OCI-M1 (cell line): ENCODE measurements at places on chromosomes 2 and 18.
A peak's percentile ranks its signal among the peaks of the same experiment; 100 is the strongest.

GRCh38 chr2:43169987-43170386, 56.4 kb downstream of the ZFP36L2 start:
- peak; percentile 88 for DNase-seq

DNA sequence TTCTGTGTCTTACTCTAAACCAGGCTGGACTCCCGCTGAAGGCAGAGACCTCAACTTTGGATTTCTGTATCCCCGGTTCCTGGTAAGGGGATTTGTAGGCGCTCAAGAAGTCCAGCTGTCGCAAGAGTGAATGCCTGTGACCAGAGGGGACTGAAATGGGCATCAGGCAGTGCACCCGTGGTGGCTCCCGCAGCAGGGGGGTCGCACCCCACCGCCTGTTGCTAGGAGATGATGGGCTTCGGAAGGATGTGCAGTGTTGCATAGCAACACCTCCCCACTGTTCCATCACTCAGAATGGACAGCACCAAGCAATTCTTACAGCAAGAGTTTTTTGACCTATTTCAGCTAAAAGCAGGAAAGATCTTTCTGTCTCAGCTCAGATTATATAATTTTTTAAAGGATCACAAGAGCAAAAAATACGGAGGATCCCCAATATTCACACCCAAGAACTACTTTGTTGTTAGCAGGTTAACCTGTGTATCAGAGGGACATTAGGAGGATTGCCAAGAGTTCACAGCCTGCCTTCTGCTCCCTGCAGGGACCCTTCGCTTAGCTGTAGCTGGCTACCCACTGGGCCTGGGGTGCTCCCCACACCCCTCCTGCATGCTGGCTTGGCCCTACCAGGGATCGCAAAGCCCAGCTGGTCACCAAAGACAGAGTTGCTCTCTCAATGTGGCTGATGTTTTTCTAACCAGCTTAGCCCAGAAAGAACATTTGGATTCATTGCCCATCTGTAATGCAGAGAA, 63.8 kb downstream of the SOWAHC start:
- no peak for DNase-seq

GRCh38 chr2:181977661-181978350, 7.8 kb upstream of the PPP1R1C start:
- DNase-seq: no peak

DNA sequence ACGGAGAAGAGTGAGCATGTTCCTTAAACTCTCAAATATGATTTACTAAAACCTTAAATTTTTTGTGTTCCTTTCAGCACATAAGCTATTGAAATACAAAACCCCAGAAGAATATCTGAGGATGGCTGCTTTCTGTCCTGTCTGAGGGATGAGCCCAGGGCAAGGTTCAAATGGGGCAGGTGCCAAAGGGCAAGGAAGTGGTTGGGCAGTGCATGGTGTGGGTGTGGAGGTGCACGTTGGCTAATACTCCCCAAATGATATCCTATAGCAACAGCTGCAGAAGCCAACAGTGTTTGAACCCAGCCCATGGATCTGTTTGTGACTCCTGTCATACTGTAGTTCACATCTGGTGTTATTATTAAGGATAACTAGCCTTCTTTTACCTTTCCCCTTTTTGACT, 183.0 kb downstream of the CDCA7 start:
- no peak for DNase-seq

GRCh38 chr2:198186257-198186656, 381.9 kb downstream of the PLCL1 start:
- DNase-seq: no peak

- DNase-seq: no peak
Observed at GRCh38 chr2:202757339-202757738, 114.2 kb downstream of the ICA1L start.

GRCh38 chr2:48734576-48735303, 20.8 kb downstream of the LHCGR start:
- no peak for DNase-seq

DNA sequence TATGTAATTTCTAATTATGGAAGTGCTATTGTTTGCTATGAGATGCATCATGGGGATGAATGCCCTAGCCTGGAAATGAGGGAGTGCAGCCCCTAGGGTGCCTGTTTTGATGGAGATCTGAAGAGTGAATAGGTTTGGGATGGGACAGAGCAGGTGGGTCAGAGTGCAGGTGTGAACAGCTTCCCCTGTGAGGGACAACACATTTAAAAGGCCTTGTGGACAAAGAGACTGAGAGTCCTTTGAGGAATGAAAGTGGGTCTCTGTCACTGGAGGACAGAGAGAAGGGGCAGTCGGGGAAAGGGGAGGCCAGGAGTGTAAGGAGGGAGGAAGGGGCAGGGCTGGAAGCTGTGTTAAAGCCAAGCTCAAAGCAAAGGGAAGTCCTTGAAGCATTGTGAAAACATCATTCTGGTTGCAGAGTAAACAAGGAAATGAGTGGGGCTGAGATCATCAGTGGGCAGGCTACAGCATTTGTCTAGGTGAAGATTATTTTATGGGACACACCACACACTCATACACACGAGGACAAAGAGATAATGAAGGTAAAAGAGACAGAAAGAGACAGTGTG, 877.6 kb downstream of the SLC4A3 start:
- DNase-seq: no peak

- peak; percentile 81 for DNase-seq
Observed at GRCh38 chr2:190530248-190530900, 4.1 kb downstream of the NEMP2 start.

DNA sequence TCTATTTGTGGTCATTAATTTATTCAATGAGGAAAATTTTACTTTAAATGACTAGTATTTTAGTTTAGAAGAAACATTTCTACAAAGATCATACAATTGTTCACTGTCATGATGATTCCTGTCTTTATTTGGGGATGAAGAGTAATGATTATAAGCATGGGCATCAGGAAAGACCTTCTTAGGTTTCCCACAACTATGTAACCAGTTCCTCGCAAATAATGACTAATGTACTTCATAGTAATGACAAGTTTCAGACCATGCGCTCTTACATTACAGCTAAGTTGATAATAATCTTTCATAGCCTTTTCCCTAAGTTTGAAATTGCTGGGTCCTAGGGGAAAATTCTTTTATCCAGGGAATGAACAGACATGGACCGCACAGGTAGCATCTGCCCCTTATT, 90.5 kb downstream of the MYO5B start:
- no peak for DNase-seq
